ENCODE measurements at places on chromosomes 2 and 18. TPM values are rescaled to one million over a fixed set of nuclear protein-coding genes. Genes with fewer than 3 reads are reported as not detected.

The LIPG gene
- 0.26 TPM for total RNA-seq

The GDF7 gene
- total RNA-seq: 2.7 TPM

The GRP gene
- not detected for total RNA-seq

The MEX3C gene
- total RNA-seq: 31.1 TPM
